CD8-positive, alpha-beta memory T cell (primary cell): ENCODE measurements at places on chromosomes 6 and 20. TPM values are rescaled to one million over a fixed set of nuclear protein-coding genes. Genes with fewer than 3 reads are reported as not detected.

DNA sequence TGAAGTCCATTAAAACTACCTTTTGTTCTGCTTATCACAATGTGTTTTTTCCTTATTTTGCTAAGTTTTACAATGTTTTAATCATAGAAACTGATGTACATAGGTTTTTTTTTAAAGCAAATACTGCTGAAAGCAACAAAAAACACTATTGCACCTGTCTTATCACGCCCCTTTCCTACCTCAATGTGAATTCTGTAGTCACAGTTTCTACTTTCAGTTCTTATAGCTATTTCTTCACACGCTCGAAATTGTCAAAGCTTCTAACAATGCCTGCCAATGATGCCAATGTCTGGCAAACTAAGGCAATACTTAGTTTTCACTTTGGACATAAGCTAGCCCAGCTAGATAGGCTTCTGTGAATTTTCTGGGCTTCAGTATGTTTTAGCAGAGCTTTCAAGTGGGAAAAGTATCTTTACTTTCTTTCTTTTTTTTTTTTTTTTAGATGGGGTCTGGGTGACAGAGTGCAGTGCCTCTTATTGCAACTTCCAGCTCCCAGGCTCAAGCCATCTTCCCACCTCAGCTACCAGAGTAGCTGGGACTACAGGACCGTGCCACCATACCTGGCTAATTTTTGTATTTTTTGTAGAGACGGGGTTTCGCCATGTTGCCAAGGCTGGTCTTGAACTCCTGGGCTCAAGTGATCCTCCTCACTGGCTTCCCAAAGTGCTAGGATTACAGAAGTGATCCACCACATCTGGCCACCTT, 85.5 kb upstream of the HTR1B start:
- H3K27ac ChIP-seq, result no peak overlapping the region
- H3K4me3 ChIP-seq, result no peak overlapping the region
- H3K4me1 ChIP-seq, result no peaks in the 10 kb centered on the region
- no peaks in the 10 kb centered on the region for H3K27me3 ChIP-seq

- H3K27me3 ChIP-seq, result no peaks in the 10 kb centered on the region
Measured at GRCh38 chr6:32796848-32797776, 19.7 kb downstream of the HLA-DOB start.

Gene CALHM4
- not detected for total RNA-seq

DNA sequence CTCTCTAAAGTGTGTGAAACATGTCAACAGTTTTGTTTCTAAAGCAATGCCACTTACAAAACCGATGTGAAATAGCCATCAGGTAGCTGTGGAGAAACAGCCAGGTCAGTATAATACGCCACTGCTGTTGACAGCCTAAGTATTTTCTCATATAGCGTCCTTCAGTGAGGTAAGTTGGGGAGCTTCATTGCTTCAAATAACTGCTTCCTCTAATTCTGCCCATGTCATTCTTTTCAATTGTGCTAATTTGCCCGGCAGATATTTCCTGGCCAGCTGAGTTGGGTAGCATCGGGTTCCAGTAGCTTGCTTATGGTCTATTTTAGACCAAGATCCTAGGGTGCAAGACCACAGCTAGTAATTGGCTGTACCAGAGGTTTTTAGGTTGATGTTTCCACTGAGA, 2.1 kb upstream of the ARMC2 start:
- H3K27ac ChIP-seq, result no peak overlapping the region
- H3K4me1 ChIP-seq, result peaks cover 7% of the 10 kb centered on the region
- no peaks in the 10 kb centered on the region for H3K36me3 ChIP-seq
- DNase-seq, result no peak

- no peaks in the 10 kb centered on the region for H3K27me3 ChIP-seq
- H3K4me3 ChIP-seq, result peak overlapping the region; percentile 31
- DNase-seq, result peak; percentile 33
Measured at GRCh38 chr6:90401933-90402830, 105.5 kb upstream of the BACH2 start.

Gene FARS2
- 24.9 TPM for total RNA-seq

GRCh38 chr6:24551139-24551538, 56.4 kb downstream of the ALDH5A1 start:
- H3K4me1 ChIP-seq, result no peaks in the 10 kb centered on the region
- H3K36me3 ChIP-seq, result no peaks in the 10 kb centered on the region
- no peaks in the 10 kb centered on the region for H3K27me3 ChIP-seq

- no peak for DNase-seq
- no peaks in the 10 kb centered on the region for H3K27me3 ChIP-seq
- no peaks in the 10 kb centered on the region for H3K36me3 ChIP-seq
- no peaks in the 10 kb centered on the region for H3K4me1 ChIP-seq
Measured at GRCh38 chr6:20279051-20279450, 66.8 kb upstream of the MBOAT1 start.

DNA sequence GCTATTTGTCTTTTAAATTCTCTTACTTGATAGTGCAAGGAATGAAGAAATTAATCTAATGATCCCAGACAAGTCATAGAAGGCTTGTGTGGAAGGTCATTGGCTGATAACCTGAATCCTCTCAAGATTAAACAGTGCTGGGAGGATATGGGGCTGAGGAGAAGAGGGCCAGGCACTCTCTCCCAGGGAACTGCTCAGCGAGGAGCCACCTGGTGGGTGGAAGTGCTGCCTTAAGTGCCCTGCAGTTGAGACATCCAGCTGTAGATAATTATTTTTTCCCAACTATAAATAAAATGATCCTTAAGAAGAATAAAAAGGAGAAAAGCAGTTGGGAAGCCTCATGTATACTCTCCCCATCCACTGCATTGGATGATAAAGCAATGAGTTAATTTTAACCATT, 47.9 kb downstream of the BTBD3 start:
- DNase-seq, result no peak
- no peaks in the 10 kb centered on the region for H3K4me1 ChIP-seq
- H3K4me3 ChIP-seq, result no peak overlapping the region
- no peaks in the 10 kb centered on the region for H3K36me3 ChIP-seq
- H3K27ac ChIP-seq, result no peak overlapping the region

DNA sequence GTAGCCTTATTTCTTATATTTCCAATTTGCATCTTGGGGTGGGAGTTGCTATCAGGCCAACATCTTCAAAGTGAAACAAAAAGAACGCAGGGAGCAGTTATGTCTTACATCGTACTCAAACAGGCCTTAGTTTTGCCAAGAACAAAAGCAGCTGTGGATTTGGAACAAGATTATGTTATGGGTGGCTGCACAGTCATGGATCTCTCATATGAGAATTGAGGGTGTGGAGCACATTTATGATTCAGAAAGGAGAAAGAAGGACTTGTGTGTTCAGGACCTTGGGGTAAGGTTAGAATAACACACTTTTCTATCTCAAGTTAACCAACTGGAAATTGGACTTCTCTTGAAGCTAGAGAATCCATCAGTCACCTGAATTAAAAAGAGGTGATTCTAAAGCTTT, 259.9 kb downstream of the FOXA2 start:
- H3K4me3 ChIP-seq, result no peak overlapping the region
- DNase-seq, result no peak
- H3K4me1 ChIP-seq, result no peaks in the 10 kb centered on the region
- no peaks in the 10 kb centered on the region for H3K27me3 ChIP-seq
- no peaks in the 10 kb centered on the region for H3K36me3 ChIP-seq

DNA sequence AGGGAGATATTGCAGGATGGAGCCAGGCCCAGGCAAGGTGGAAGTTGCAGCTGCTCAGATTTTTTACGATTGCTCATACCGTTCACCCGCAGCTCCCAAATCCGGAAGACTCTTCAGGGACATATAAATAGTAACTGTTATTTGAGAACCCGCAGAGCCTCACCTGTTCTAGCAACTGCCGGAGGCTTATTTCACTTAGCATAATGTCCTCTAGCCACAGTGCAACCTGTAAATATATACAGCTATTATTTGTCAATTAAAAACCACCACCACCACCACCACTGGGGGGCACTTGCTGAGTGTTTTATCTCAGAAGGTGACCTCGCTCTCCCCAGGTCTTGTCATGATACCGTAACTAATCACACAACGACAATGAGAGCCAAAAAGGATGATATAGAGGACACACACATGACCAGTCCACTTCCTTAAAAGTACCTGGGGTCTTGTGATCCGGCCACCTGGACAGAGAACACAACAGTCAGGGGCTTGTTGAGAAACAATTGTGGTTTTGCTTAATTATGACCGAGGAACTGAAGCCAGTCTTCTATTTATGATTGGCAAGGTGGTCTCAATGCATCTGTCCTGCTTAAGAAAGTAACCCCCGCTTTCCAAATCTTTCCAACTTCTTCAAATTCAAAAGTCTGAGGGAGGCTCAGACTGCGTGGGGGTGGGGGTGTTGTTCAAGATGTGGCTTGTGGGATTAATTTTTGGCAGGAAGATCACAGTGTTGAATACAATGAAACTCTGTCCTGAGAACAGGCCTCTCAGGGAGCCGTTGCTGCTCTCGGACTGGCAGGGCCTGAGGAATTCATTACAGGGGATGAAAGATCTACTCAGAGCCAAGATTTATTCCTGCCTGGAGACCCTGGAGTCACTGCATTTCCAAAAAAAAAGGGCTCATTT, 107.7 kb upstream of the PRND start:
- no peaks in the 10 kb centered on the region for H3K4me1 ChIP-seq
- DNase-seq, result peak; percentile 53

GRCh38 chr6:101401792-101402621, 8.5 kb downstream of the GRIK2 start:
- peaks cover 6% of the 10 kb centered on the region for H3K27me3 ChIP-seq
- no peak overlapping the region for H3K4me3 ChIP-seq

- H3K27me3 ChIP-seq, result no peaks in the 10 kb centered on the region
- no peak for DNase-seq
- H3K36me3 ChIP-seq, result no peaks in the 10 kb centered on the region
- H3K4me1 ChIP-seq, result peaks cover 83% of the 10 kb centered on the region
- H3K27ac ChIP-seq, result no peak overlapping the region
- H3K4me3 ChIP-seq, result no peak overlapping the region
Measured at GRCh38 chr6:139156102-139156501, 21.2 kb downstream of the HECA start.

- H3K27ac ChIP-seq, result no peak overlapping the region
- DNase-seq, result no peak
- no peaks in the 10 kb centered on the region for H3K27me3 ChIP-seq
Measured at GRCh38 chr6:143603455-143603854, 74.3 kb upstream of the PHACTR2 start.

GRCh38 chr20:17339000-17339399, 112.2 kb downstream of the PCSK2 start:
- H3K27me3 ChIP-seq, result no peaks in the 10 kb centered on the region
- H3K36me3 ChIP-seq, result no peaks in the 10 kb centered on the region
- H3K4me3 ChIP-seq, result no peak overlapping the region
- H3K4me1 ChIP-seq, result no peaks in the 10 kb centered on the region
- DNase-seq, result no peak

DNA sequence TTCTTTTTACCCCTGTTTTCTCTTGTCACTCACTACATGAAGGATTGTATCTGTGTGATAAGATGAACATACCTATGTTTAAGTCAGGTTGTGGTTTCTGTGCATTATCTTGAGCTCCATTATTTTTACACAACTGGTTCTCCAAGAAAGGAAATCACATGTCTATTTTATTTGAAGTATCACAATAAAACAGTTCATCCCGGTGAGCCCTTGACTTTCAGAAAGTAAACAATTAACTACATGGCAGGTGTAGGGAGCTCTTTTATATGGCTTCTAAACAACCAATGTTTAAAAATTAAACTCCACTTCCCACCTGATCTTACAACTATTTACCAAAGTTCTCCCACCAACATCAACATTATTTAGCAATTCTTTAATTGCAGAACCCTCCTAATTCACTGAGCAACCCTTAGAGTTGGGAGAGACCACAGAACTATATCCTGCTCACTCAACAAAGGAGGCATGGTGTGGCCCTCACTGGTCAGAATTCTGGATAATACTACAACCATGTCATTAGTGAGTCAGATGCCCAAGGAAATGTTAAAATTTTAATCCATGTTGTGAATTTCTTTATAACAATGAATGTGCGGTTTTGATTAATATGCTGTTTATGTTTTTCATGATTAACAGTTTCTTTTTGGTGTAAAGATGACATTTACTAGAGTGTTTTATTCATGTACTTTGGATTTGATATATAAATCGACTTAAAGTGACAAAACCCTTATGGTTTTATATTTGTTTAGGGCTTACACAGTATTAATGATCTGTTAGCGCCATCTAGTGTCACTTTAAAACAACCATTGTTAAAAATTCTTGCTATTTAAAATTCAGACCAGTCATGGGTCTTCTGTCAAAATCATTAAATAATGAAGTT, 50.0 kb upstream of the SCGN start:
- no peak overlapping the region for H3K4me3 ChIP-seq
- no peaks in the 10 kb centered on the region for H3K36me3 ChIP-seq

DNA sequence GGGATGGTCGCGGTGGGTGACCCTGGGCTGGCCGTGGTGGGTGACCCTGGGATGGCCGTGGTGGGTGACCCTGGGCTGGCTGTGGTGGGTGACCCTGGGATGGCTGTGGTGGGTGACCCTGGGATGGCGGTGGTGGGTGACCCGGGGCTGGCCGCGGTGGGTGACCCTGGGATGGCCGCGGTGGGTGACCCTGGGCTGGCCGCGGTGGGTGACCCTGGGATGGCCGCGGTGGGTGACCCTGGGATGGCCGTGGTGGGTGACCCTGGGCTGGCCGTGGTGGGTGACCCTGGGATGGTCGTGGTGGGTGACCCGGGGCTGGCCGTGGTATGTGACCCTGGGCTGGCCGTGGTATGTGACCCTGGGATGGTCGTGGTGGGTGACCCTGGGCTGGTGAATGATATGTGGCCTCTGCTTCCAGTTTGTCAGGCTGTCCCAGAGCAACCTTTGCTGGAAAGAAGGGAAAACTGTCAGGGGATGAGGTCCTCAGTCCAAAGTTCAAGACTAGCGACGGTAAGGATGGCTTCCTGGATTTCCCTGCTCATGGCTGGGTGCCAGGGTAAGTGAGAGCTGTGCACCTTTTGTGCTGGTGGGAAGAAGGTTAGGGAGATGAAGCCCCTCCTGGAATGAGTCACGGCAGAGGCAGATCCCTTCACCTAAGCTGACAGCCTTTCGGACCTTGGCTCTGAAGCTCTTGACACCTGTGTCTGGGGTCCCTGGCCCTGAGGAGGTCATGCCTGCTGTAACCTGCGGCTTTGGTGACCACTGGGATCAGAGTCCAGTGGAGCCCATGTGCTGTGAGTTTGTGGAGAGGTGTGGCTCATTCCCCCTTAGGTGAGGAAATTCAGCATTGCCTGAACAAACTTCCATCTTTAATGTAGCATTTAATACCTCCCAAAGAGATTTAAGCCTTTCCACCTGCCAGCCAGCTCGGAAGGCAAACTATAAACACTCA, 19.1 kb upstream of the PCMTD2 start:
- H3K27me3 ChIP-seq, result no peaks in the 10 kb centered on the region
- no peaks in the 10 kb centered on the region for H3K4me1 ChIP-seq
- no peak overlapping the region for H3K27ac ChIP-seq

GRCh38 chr20:16069389-16070010, 503.7 kb downstream of the KIF16B start:
- DNase-seq, result no peak
- no peak overlapping the region for H3K4me3 ChIP-seq
- no peaks in the 10 kb centered on the region for H3K36me3 ChIP-seq
- H3K4me1 ChIP-seq, result no peaks in the 10 kb centered on the region

- DNase-seq, result no peak
- H3K36me3 ChIP-seq, result no peaks in the 10 kb centered on the region
- H3K4me1 ChIP-seq, result no peaks in the 10 kb centered on the region
- no peak overlapping the region for H3K4me3 ChIP-seq
- no peaks in the 10 kb centered on the region for H3K27me3 ChIP-seq
- no peak overlapping the region for H3K27ac ChIP-seq
Measured at GRCh38 chr20:16346956-16347355, 226.3 kb downstream of the KIF16B start.
